ENCODE measurements at places on chromosomes 11 and 22.

GRCh38 chr11:30328681-30329080, 5.8 kb downstream of the ARL14EP start:
- no peak for DNase-seq

DNA sequence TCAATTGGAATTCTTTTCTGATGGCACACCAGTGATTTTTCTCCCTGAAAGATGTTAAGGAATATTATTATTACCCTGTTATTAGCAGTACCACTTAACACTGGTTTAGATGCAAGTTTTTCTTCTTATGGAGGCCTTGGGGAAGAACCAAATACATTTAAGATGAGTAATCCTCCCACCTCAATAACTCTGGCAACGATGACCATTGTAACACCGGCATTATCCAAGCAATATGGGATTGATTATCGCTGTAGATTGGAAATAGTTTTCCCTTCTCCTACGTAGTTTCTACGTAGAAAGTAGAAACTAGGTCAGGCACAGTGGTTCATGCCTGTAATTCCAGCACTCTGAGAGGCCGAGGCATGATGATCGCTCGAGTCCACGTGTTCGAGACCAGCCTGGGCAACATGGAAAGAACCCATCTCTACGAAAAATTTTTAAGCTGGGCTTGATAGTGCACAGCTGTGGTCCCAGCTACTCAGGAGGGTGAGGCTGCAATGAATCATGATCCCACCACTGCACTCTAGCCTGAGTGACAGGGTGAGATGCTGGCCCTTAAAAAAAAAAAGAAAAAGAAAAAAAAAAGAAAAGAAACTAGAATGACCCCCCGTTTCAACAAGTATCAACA, 45.5 kb downstream of the PACSIN2 start:
- DNase-seq, result peak; percentile 81

DNA sequence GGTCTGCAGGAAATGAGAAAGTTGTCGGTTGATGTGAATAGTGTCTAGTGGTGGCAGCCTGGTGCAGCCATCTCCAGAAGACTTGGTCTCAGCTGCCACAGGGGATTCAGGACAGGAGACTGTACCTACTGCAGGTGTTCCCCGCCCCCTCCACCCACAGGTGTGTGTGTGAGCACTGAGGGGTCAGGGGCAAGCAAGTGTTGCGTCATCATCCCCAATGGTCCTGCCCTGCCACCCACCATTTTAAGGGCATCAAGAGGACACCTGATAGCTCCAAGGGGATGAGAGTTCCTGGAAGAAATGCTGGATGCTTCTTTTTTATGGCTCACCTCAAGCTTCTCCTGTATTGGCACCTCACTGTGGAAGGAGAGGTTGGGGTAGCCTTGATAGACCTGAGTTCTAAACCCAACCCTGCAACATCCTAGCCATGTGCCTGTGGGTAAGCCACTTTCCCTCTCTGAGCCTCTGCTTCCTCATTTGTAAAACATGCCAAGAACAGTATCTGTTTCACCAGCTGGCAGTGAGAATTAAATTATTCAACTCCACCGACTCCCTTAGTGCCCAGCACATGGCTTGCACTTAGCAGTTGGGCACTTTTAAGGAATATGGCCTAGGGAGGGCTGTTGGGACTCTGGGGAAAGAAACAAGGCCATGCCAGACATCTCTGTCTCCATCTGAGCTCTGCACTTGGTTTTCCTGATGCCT, 6.1 kb downstream of the C11orf91 start:
- DNase-seq, result no peak

DNA sequence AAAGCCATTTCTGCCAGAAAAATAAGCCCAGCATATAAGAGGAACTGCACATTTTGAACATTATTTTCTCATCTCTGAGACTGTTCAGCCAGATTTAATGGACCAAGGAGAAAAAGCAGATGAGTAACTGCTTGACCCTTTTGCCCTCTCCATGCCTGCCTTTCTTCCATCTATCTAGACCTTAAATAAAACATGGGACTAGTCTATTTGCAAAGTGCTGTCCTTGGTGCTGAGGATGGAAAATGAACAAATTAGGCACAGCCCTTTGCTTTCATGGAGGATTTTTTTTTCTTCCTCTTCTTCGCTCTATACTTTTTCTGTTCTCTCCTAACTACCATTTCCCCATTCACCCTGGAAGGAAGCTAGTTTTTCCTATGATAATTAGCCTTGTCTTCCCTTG, 361.3 kb downstream of the GRM5 start:
- no peak for DNase-seq

GRCh38 chr11:15742626-15743519, 613.5 kb downstream of the SOX6 start:
- no peak for DNase-seq

- no peak for DNase-seq
Measured at GRCh38 chr11:85758026-85758425, 52.9 kb downstream of the SYTL2 start.

DNA sequence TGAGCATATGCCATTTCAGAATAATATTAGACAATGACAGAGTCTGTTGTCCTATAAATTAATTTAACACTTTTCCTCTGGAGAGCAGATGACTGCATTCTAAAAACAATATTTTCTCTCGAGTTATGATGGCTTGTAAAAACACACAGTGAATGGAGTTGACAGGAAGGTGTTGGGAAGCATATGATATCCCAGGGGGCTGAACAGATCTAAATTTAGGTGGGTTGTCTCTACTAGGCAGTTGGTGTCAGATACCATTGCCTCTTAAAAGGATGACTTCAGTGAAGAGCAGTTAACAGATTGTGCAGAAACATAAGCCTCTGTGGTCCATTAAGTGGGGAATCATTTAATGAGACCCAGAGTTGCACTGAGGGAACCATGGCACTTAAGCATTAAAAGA, 30.7 kb downstream of the SVIP start:
- no peak for DNase-seq

DNA sequence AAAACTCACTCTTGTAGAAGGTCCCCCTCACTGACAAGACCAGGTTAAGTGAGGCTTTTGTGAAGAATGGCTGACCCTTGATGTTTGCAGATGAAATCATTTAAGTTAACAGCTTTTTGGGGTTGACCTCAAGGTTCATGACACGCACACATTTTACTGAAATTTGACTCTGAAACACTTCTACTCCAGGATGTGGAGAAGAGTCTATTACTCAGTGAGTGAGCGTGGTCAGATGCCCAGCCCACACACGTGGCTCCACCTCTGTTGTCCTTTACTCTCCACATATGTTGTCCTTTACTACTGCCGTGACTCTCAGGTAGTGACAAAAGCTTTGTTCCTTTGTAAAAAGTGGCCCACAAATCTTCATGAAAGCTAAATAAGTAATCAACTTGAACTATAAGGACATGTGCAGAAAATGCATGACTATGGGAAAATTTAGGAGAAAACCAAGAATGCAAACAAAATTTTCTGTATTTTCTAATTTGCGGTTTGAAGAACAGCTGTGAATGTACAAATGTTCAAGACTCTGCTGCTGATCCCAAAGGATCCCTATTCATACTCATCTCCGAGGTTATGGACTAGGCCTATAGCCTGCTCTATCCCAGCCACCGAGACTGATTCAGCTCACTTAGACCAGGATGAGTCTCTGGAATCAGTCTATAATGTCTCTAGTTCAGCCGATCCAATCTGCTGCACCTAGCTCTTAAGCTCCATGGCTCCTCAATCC, 22.4 kb downstream of the XRRA1 start:
- peak; percentile 37 for DNase-seq

DNA sequence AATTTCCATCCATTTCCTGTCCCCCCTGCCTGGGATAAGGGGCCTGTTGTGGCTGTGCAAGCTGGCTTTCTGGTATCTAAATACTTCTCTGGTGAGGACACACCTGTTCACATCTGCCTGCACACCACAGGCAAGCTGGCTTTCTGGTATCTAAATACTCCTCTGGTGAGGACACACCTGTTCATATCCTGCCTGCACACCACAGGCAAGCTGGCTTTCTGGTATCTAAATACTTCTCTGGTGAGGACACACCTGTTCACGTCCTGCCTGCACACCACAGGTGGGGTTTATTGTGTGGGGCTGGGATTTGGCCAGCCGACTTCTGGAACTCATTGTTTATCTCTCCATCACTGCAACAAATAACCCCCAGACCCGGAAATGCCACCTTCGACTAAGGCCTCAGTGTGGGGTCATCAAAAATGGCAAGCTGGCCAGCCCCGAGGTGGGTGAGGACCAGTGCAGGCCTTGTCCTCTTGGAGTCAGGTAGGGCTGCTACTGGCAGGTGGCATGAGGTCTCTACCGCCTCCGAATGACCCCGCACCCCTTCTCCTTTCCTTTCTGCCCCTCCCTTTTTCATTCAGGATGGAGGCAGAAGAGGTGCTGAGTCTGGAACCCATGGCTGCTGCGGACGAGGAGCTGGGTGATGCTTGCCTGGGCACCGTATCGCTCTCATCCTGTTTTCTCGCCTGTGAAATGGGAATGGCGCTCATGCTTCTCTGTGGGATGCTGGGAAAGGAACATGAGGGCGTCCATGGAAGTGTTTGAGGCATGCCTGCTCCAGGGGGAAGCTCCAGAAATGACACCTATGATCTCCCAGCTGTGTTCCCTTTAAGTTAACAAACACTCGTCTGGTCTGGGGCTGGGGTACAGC, 43.5 kb upstream of the MYEOV start:
- no peak for DNase-seq

DNA sequence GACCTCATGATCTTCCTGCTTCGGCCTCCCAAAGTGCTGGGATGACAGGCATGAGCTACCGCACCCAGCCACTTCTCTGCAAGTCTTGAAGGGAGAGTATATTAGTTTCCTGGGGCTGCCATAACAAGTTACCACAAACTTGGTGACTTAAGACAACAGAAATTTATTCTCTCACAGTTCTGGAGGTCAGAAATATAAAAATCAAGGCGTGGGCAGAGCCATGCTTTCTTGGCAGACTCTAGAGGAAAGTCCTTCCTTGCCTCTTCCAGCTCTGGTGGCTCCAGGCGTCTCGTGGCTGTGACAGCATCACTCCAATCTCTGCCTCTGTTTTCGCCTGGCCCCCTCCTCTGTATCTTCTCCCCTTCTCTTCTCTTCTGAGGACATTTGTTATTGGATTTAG, 110.2 kb upstream of the NAV2 start:
- DNase-seq, result no peak

DNA sequence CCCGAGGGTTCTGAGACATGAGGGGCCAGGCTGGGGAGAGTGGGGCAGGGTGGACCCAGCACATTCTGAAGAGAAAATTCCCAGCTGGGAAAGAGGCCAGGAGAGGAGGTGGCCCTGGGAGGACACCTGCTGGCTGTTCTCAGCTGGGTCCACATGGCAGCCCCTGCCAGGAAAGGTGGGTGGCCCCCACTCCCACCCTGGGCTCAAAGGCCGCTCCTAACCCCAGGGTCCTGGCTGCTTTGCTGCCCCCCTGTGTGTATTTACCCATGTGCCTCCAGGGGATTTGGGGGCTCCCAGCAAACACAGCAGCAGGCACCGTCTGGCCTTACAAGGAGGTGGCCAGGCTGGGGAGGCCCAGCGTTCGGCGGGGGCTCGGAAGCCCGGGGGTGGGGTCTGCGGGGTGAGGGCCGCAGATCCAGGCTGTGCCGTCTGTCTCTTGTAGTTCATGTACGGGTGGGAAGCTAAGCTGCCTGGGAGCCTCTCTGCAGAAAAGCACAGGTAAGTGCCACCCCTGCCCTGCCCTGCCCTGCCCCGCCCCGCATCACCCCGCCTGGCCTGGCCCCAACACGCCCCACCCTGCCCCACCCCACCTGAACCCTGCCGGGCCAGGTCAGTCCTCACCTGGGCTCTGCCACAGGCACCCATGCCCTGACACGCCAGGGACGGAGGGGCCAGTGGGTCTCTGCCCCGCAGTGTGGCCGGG, 10.6 kb downstream of the MUC5B start:
- DNase-seq, result no peak
